ENCODE measurements at places on chromosomes 4 and X.
A peak's percentile ranks its signal among the peaks of the same experiment; 100 is the strongest.

GRCh38 chrX:27186671-27187070 is 276.5 kb downstream of the PPP4R3C start:
- DNase-seq: peak; percentile 1

DNA sequence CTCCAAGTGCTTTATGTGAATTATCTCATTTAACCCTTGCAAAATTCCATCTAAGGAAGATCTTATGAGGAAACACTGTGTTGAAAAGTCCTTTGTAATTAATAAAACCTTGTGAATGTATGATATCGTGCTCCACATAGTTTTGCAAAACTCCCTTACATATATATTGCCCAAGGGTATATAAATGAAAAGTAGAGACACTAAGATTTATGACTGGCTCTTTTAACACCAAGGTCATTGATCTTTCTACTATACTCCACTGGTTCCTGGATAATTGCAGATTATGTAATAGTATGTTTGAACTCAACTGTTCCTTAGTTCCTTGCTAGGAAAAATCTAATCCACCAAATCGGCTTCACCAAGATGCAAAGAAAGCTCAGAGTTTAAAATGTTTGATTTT is 48.0 kb upstream of the TMEM33 start:
- no peak for DNase-seq

GRCh38 chrX:69900491-69900890 is 149.2 kb downstream of the AWAT2 start:
- DNase-seq: no peak

GRCh38 chr4:40990899-40991265 is 223.5 kb downstream of the APBB2 start:
- DNase-seq: peak; percentile 41

- no peak for DNase-seq
Measured at GRCh38 chr4:18022572-18023050, 1.1 kb upstream of the LCORL start.

DNA sequence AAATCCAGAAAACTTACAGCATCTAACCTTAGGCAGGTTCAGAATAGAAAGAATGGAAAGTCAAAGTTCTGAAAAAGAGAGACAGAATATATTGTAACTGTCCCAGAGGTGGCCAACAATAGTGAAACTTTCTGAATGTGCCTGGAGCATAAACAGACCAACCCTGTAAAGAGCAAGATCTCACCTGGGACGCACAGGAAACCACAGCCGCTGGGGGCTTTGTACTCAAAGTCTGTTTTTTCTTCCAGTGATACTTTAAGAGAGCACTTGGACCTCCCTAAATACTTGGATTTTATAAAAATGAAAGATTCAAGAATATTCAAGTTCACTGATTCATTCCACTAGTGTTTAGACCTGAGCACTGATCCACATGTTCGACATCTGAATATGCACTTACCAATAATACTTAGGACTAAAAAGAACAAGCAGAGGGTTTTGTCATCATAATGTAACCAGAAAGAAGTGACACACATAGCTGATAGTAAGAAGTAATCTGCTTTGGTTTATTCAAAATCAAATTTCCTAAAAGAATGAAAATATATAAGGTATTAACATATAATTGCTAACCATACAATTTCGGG is 35.3 kb downstream of the ARAP2 start:
- no peak for DNase-seq

GRCh38 chr4:30208731-30209435 is 511.3 kb upstream of the PCDH7 start:
- peak; percentile 67 for DNase-seq

GRCh38 chr4:113316879-113317278 is 267.4 kb downstream of the ANK2 start:
- DNase-seq: no peak

GRCh38 chr4:27428661-27429060 is 568.0 kb downstream of the STIM2 start:
- DNase-seq: no peak

- DNase-seq: no peak
Measured at GRCh38 chrX:129732857-129733256, 5.9 kb upstream of the XPNPEP2 start.

DNA sequence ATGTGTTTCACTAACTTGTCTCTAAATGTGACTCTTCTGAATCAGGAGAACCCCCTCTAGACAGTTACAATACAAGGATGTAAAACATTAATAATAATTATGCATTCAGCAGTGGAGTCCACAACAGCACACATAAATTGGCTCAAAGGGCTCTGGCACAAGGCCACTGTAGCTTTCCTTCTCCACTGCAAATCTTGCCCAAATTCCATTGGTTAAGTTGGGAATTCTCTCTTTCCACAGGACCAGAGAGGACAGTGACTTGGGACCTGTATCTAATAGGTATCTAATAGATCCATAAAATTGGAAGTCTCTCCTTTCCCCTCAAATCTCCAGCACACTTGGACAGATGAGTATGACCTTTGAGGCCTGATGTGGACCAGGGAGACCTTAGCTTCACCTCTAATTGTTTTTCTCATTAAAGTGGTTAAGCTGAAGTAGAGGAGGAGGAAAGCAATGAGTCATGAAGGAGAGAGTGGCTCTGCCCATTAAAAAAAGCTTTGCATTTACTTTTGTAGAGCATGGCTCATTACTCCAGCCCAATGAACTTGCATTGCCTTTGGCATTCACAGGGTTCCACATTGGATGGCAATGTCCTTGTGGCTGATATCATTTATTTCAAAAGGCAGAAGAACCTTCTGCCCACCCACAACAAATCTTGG is 72.3 kb upstream of the SH3RF1 start:
- no peak for DNase-seq

DNA sequence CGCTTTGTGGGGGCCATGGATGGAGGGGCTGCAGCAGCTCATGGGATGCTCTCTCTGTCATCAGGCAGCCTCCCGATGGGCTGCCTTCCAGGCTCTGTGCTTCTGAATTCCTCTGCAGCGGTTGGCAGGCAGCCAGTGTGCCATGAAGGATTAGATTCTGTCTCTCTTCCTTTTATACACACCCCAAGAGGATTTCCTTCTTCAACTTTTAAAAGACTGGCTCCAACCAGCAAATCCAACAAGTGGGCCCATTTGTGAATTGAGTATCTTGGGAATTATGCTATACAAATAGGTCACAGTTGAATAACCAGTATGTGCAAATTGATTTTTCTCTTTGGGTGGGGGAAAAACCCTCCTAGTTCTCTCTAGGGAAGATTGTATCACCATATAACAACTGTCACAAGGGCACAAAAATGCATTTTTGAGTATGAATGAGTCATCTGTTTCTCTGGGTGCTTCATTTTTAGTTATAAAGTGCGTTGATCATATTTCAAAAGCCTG is 96.8 kb upstream of the FAT1 start:
- DNase-seq: peak; percentile 39

GRCh38 chrX:24266996-24267395 is 46.9 kb downstream of the SUPT20HL2 start:
- peak; percentile 38 for DNase-seq

GRCh38 chr4:24559032-24559821 is 25.1 kb downstream of the DHX15 start:
- no peak for DNase-seq

All from MG63 (cell line).